Right forelimb (tissue), 1 donor: ENCODE measurements at places on chromosomes 11 and 22.

GRCh38 chr22:18994056-18994455 lies 58.0 kb upstream of the PRODH start:
- no peak for DNase-seq

GRCh38 chr11:3006505-3007260 lies 14.6 kb upstream of the NAP1L4 start:
- peak; percentile 31 for DNase-seq

DNA sequence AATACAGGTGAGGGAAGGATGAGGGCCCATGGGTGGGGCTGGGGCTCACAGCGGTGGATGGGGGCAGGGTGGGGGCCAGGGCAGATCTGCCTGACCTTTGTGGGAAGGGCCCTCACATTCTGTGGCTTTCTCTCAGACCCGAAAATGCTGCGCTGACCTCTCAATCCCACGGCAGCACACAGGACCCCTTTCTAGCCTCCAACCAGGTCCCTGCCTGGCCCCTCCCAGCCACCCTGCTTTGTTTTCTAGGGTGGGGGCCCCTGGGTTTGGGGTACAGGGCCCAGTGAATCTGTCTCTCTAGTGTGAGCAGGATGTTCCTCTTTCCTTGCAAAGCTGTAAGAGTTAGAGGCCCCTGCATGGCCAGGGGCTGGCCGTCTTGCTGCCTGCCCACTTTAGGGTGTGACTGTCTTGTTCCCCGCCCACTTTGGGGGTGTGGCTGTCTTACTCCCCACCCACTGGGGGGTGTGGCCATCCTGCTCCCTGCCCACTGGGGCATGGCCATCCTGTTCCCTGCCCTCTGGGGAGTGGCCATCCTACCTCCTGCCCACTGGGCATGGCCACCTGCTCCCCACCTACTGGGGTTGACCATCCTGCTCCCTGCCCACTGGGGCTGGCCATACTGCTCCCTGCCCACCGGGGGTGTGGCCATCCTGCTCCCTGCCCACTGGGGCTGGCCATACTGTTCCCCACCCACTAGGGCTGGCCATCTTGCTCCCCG lies 11.5 kb downstream of the PARVG start:
- DNase-seq = no peak

- no peak for DNase-seq
Observed at GRCh38 chr22:46250783-46251125, 661 bp upstream of the CDPF1 start.

DNA sequence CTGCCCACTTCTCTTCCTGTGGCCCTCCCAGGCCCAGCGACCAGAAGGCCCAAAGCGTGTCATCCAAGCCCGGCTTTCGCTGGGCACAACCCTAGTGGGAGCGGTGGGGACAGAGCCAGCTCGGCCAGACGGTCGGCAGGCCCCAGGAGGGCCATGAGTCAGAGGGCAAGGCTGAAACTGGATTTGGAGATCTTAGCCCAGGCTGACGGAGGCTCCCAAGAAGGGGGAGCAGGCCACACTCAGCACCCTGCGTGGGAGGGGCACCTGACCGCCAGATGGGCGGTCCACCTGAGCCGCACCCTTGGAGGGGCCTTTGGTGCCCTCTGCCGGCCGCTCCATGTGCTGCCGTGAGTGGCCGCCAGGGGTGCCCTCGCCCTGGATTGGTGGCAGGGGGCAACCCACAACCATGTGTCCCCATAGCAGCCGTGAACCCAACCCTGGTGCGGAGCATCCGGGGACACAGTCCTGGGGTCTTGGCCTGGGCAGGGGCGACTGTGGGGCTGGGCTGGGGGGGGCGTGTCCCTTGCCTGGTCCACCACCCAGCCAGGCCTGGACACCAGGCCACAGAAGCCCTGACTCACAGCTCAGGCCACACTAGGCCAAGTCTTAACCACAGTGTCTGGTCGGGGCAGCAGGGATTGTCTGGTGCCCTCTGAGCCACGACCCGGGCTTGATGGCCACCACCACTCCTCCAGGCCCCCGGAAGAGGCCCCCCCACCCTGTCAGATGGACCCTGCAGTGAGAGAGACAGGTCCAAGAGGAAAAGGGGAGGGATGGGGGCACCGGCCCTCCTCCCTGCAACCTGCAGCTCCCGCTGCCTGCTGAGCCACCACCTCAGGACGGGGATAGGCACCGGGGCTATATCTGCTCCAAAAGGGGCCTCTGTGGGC lies 19.2 kb upstream of the TALDO1 start:
- peak; percentile 84 for DNase-seq

GRCh38 chr11:22624742-22625447 lies 728 bp downstream of the FANCF start:
- no peak for DNase-seq
